Epithelial cell of esophagus (primary cell): ENCODE measurements at places on chromosomes 12 and 14.

- no peak for DNase-seq
Measured at GRCh38 chr12:126160912-126161311, 1095.7 kb downstream of the AACS start.

DNA sequence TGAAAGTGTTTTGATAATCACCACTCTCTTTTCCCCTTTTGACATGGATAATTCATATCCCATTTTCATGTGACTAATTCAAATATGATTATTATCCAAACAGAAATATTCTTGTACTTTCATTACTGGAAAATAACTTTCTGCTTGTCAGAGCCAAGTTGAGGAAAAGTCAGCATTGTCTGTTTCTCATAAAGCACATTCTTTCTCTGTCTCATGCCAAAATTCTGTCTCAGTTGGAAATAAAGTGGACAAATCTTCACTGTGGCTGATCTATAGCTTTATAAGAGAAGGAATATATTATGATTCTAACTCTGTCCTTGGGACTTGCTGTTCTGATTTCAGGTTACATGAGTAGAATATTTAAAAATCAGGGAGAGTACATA, 22.7 kb upstream of the PRICKLE1 start:
- no peak for DNase-seq

DNA sequence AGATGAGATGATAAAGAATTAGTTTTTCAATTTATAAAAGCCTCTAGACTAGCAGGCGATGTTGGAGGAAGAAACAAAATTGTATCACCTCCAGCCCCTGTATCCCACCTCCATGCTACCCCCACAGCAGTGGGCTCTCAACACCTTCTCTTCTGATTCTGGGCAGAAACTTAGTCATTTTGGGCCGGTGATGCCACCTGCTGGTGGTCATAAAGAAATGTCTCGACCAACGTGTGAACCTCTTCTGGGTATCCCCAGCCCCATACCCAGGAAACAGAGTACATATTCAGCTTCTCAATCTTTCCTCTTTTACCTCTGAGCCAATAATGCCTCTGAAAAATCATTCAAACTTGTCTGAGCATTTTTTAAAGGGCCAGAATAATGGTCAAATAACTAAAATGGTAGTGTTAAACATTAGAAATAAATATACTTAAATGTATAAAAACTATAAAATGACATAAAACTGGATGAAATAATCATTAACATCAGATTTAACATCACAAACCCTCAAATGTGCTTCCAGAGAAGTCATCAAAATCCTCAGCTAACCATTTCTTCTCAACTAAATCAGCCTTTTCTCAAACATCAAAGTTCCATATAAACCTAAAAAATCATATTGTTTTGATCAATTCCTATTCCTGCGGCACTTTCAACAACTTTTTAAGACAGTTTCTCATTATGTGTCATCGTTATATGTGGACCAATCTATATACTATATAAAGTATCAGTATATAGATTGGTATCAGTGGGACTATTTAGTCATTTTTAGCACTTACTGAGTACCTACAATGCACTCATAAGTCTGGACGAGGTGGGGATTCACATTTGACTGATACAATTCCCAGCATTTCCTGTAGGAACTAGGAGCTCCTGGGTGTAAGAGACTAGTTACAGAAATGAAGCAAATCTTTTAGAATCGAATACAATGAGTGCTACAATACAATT, 69.4 kb downstream of the ATXN2 start:
- peak; percentile 67 for DNase-seq

- no peak for DNase-seq
Measured at GRCh38 chr14:21258889-21259787, 10.1 kb downstream of the HNRNPC start.

DNA sequence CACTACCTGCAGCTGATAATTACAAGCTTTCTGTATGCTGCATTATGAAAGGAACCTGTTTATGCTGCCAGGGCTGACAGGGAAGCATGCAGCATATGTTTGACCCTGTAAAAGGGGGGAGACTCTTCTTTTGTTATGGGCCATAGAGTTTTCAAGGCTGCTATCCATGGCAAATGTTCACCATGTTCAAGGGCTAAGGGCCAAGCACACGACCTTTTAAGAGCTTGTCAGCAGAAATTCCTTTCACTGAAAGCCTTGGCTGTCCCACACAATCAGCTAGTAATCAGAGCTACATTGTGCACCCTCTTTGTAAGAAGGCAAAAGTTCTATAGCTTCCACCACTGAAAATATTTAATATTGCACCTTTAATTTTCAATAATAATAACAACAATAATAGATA, 74.2 kb upstream of the MBIP start:
- DNase-seq = no peak

DNA sequence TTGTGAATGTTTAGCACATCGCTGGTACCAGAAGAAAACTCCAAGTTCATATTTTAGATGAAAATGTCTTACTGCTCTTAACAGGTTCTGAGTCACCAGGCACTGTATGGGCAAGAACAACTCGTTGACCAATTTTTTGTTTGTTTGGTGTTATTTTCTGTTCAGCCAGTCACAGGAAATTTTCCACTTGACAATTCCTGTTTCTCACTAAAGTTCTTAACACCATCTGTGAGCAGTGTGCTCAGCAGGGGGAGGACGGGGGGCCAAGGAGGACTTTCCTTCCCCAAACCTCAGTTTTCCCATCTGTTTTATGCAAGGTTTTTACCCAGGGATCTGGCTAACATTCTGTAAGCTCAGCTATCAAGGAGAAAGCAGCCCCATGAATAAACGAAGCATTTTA, 3.0 kb downstream of the NUAK1 start:
- DNase-seq = peak; percentile 75

- no peak for DNase-seq
Measured at GRCh38 chr12:132197581-132198354, 53.5 kb downstream of the NOC4L start.

DNA sequence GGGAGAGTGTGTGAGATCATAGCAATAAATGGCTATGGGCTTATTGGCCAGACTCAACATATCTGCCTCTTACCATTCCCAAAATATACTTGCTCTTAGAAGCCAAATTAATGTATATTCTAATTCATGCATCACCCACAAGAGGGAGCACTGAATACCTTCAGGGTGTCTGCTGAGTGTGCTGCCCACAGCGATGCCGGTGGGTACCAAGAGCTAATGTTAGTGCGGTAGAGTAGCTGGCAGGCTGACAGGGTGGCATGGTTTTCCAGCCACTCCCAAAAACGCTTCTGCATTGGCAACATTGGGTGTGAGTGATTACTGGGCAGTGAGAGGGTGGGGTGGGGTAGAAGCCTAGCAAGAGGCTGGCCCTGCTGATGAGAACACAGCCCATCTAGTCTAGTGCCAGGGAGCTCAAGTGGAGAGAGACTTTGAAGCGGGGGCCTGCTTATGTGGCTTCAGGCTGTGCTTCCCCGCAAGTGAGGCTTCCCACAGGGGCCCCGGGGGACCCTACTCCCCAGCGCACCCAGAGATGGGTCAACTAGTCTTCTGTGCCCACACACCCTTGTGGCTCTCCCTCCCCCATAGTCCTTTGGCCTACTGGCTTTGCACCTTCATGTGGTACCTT, 9.2 kb upstream of the PLEKHD1 start:
- peak; percentile 44 for DNase-seq

- DNase-seq = no peak
Measured at GRCh38 chr12:122729583-122730214, 945 bp downstream of the HCAR1 start.

DNA sequence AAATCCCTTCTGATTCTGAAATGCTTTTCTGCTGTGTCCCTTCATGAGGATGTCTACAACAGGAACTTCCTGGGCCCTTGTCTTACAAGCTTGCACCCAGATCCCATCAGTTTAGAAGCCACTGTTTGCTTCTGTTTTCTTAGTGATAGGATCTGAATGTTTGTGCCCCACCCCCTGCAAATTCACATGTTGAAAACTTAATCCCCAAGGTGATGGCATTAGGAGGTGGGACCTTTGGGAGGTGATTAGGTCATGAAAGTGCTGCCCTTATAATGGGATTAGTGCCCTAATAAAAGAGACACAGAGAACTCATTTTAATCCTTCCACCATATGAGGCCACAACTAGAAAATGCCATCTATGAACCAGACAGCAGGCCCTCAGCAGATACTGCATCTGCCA, 36.0 kb upstream of the GNPNAT1 start:
- no peak for DNase-seq

- no peak for DNase-seq
Measured at GRCh38 chr12:104638218-104638850, 181.6 kb downstream of the CHST11 start.

GRCh38 chr12:96874211-96874610, 32.8 kb upstream of the NEDD1 start:
- no peak for DNase-seq

DNA sequence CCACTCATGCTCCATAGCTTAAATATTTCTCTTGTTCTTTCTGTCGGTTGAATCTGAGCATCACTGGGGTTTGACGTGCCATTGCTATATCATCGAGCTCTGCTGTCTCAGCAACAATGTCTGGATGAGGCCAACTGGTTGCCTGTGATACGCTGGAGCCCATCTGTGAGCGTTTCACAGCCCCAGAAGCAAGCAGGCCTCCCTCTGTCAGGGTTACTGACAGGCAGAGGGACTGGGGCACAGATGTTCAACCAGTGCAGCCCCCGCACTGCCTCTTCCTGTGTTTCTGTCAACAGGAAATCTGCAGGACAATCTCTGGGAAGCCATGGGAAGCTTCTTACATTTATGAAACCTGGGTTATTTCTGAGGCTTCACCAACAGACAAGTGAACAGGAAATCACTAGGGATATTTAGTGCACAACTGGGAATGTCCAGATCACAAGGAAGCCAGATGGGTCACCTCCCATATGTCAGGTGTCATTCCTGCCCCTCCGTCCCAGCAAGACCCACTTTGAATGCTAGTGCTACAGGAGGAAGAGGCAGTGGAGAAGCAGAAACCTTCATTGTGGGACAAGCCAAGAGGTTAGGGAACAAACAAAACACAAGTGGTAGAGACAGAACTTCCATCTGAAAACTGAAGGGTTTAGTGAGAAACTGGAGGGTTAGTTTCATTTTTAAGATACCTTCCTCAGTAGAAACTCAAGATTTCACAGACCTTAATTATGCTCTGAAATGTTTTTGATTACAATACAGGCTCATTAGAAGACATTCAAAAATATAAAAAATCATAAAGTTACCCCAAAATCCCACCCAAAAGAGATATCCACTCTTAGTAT, 24.1 kb downstream of the DMAC2L start:
- DNase-seq = no peak

DNA sequence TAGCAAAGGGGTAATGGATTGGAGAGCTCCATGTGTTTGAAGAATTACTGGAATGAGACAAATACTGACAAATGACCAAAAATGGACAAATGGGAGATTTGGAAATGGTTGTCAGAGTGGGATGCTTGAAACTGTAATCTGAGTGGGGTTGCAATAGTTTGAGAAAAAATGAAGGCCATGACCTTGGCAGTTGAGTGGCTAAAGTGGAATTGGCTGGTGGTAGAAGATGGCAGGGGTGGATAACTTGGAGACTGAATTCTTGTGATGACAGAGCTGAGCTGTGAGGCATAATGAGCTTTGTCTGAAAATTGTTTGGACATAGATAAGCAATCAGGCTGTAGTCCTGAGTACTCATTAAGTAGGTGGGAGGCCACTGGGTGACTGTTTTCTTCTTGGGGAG, 222.5 kb upstream of the PRICKLE1 start:
- DNase-seq = no peak

DNA sequence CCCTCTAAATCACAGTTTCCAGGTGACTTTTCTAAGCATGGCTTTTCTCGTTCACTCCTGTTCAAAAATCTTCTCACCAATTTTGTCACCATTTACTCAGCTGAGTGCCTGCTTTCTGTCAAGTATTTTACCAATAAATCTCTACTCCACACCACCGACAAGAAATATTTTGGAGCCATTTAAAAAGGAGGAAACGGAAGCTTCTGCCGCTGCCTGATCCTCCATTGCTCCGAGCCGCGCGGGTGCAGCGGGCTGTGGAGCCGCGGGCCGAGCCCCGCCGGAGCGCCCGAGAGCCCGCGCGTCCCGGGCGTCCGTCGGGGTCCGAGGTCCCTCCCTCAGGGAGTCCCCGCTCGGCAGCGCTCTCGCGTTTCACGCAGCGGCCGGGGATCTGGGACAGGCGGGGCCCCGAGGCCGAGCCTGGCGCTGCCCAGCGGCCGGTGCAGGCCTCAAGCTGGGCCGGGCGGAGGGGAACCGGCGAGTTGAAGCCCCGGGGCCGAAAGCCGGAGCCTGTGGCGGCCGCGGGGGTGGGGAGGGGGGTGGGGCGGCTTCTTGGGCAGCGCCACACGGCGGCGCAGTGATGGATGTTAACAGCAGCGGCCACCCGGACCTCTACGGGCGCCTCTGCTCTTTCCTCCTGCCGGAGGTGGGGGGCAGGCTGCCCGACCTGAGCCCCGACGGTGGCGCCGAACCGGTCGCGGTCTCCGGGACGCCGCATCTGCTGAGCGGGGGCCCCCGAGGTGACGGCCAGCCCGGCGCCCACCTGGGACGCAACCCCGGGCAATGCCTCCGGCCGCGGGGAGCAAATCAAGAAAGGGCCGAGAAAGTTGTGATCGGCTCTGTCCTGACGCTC, 1.1 kb upstream of the HEBP1 start:
- peak; percentile 59 for DNase-seq

DNA sequence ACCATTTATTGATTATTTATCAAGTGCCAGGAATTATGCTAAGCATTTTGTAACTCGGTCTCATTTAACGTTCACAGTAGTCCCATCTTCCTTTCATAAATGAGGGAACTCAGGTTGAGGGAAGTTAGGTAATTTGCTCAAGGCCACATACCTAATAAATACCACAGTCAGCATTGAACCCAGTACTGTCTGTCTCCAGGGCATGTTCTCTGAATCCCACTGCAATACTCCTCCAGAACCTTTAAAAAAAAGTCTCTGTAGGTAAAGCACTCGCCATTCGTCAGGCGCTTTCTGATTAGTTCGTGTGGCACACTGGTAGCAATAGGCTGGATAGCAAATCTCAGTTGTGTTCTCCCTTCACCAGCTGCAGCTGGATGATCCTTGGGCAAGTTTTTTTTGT, 14.3 kb downstream of the SLC17A8 start:
- DNase-seq = no peak
